T-cell (primary cell): ENCODE measurements at places on chromosomes 11 and 22. TPM values are rescaled to one million over a fixed set of nuclear protein-coding genes. Genes with fewer than 3 reads are reported as not detected.

- DNase-seq, result no peak
- H3K27ac ChIP-seq, result no peak overlapping the region
- no peak overlapping the region for H3K4me3 ChIP-seq
- no peaks in the 10 kb centered on the region for H3K27me3 ChIP-seq
These were observed 17.8 kb upstream of the TP53I11 start for GRCh38 chr11:44968510-44968909.

GRCh38 chr11:15097411-15097810, 17.3 kb upstream of the INSC start:
- no peaks in the 10 kb centered on the region for H3K36me3 ChIP-seq
- no peaks in the 10 kb centered on the region for H3K4me1 ChIP-seq
- H3K27me3 ChIP-seq, result peaks cover 10% of the 10 kb centered on the region
- DNase-seq, result no peak
- no peak overlapping the region for H3K4me3 ChIP-seq
- no peak overlapping the region for H3K27ac ChIP-seq

GRCh38 chr11:93288767-93289166, 41.8 kb upstream of the DEUP1 start:
- no peak overlapping the region for H3K4me3 ChIP-seq
- H3K27ac ChIP-seq, result no peak overlapping the region
- no peaks in the 10 kb centered on the region for H3K36me3 ChIP-seq

DNA sequence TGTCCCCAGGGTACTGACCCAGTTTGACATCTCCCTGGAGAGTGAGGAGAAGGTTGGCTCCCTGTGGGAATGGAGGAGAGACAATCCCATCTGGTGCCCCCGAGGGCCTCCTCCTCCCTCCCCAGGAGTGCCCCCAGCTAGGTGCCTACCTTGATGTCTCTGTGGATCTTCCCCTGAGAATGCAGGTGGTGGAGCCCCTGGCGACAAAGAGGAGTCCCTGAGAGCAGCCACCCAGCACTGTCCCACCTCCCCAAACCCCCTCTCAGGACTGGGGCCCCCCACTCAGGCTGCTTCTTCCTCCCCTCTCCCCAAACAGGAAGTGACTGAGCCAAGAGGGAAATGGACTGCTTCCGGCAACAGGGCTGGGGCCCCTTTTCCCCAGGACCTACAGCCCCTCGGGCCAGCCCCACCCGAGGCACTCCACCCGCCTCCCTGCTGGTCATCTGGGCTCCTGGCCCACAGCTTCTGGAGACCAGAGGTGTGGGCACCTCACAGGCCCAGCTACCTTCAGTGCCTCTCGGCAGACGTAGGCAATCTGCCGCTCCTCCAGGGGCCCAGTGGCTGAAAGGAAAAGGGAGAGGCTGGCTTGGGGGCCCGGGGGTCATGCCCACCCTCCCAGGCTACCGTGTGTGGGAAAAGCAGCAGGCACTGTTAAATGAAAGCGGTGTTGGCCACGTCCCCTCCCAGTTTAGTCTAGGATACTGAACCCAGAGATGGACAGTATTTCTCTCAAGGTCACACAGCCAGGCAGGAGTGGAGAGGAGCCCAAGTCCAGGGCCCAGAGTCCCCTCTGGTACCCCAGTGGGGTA, 1.2 kb downstream of the MAP4K2 start:
- H3K27ac ChIP-seq, result peak overlapping the region; percentile 78
- H3K4me1 ChIP-seq, result peaks cover 6% of the 10 kb centered on the region
- no peaks in the 10 kb centered on the region for H3K27me3 ChIP-seq
- H3K36me3 ChIP-seq, result peaks cover 56% of the 10 kb centered on the region

DNA sequence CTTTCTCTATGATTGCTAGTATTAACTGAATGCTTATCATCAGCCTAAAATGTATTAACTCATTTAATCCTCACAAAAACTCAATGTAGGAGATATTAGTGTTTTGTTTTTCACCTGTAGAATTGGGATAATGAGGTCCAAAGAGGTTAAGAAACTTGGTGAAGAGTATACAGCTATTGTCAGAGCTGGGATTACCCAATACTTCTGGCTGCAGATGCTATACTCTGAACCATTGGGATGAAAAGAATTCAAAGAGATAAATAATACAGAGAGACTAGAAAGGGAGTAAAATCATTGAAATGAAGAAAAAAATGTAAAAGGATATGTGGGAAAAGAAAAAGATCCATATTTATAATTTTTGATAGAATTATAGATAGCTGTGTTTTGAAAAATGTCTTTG, 137.1 kb downstream of the TRPC6 start:
- no peak overlapping the region for H3K4me3 ChIP-seq
- no peaks in the 10 kb centered on the region for H3K4me1 ChIP-seq
- DNase-seq, result no peak
- no peaks in the 10 kb centered on the region for H3K27me3 ChIP-seq

DNA sequence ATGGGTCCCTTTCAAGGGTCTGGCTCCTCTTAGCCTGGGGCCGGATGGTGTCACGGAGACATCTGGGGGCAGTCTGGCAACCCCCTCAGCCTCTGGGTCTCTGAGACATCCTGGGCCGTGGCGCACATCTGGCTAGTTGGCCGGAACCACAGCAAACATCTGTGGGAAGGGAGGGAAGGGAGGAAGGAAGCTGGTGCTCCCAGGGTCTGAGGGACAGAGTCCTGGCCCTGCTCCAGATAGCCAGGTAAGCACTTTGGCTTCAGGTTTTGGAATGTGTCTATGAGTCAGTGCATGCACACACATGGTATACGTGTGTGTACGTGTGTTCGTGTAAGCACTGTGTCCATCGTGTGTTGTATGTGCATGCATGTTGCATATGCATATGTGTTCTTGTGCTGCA, 225.1 kb downstream of the MN1 start:
- no peak for DNase-seq
- no peaks in the 10 kb centered on the region for H3K36me3 ChIP-seq
- H3K27me3 ChIP-seq, result peaks cover 38% of the 10 kb centered on the region
- no peak overlapping the region for H3K4me3 ChIP-seq
- H3K27ac ChIP-seq, result no peak overlapping the region
- no peaks in the 10 kb centered on the region for H3K4me1 ChIP-seq

DNA sequence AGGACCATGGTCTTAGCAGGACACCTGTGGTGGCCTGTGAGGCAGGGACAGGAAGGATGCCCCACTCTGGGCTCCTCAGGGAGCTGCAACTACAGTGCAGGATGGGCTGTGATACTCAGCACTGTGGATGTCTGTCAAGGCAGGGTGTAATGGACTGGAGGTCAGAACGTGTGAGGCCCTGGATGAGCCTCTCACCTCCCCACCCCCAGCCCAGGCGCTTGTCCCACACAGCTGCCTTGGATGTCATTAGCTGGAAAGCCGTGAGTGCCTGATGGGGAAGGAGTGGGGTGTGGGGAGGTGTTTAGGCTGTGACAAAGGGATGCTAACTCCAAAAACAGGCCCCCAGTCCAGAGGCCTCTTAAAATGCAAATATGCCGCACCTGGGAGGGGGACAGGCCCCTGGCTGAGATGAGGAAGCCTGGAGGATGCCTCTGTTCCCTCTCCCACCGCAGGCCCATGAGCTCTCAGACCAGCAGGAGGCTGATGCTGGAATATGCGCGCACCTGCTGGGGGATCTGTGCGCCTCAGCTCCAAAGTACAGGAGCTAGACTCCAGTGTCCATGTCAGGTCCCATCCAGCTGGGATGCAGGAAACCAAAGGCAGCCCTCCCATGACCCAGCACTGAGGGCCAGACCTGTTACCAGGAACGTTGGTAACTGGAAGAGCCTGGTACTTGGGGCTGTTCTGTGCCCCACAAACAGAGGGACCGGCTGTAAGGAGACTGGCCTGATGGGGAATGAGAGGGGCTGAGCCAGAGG, 25.1 kb downstream of the RSPH14 start:
- H3K4me3 ChIP-seq, result no peak overlapping the region
- H3K27ac ChIP-seq, result no peak overlapping the region
- DNase-seq, result no peak
- H3K27me3 ChIP-seq, result no peaks in the 10 kb centered on the region
- peaks cover 18% of the 10 kb centered on the region for H3K4me1 ChIP-seq

DNA sequence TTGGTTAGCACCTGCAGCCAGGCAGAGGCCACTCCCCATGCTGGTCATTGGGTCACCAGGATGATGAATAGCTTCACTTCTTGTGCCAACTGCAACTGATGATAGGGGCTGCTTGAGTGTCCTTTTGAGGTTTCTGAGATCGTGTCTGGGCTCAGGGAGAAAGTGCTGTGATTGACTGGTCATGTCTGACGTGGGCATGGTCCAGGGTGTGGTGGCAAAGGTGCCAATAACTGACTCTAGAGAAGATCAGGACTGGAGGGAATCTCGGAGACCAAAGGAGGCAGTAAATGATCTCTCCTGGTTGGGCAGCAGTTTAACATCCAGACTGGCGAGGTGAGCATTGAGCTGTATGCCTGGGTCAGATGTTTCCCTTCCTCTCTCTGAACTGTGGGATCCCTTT, 10.0 kb upstream of the SLC22A6 start:
- H3K27me3 ChIP-seq, result peaks cover 38% of the 10 kb centered on the region
- H3K27ac ChIP-seq, result no peak overlapping the region
- H3K36me3 ChIP-seq, result no peaks in the 10 kb centered on the region
- H3K4me3 ChIP-seq, result no peak overlapping the region
- peaks cover 4% of the 10 kb centered on the region for H3K4me1 ChIP-seq

GRCh38 chr11:122682464-122682863, 26.9 kb downstream of the UBASH3B start:
- H3K4me3 ChIP-seq, result no peak overlapping the region
- no peak overlapping the region for H3K27ac ChIP-seq
- no peaks in the 10 kb centered on the region for H3K27me3 ChIP-seq
- DNase-seq, result no peak
- H3K36me3 ChIP-seq, result no peaks in the 10 kb centered on the region

GRCh38 chr11:46248289-46249102, 29.0 kb upstream of the CREB3L1 start:
- peaks cover 15% of the 10 kb centered on the region for H3K27me3 ChIP-seq
- H3K4me1 ChIP-seq, result peaks cover 3% of the 10 kb centered on the region
- H3K36me3 ChIP-seq, result no peaks in the 10 kb centered on the region
- H3K27ac ChIP-seq, result no peak overlapping the region
- DNase-seq, result no peak

DNA sequence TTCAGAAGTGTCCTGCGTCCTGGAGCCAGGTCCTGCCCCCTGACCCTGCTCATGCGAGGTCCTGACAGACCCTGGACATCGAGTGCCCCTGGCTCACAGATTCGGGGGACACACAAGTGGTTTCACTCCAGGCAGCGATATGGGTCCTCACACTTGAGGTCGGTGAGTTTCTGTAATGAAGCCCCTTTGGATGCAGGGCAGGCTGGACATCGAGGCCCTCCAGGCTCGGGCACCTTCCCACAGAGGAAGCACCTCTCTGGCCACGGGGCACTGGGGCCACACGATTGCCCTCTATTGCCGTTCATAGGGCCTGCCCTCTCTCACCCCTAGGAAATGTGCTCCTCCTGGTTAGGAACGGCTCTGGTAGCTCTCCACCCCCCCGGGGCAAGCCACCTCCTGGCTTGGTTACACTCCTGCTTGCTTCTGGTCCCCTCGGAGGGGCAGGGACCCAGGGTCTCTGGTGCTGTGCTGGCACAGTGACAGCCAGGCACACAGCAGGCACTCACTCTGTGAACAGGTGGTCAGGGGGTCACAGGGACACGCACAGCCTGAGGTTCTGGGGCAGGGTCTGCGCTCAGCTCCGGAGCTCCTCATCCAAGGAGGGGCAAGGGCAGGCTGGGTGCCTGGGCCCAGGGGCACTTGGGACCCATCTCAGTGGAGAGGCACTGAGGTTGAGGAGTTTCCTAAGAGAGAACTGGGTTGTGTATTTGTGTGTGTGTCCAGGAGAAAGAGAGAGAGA, 907.7 kb downstream of the BRD1 start:
- H3K27me3 ChIP-seq, result peaks cover 49% of the 10 kb centered on the region
- H3K36me3 ChIP-seq, result no peaks in the 10 kb centered on the region
- DNase-seq, result no peak
- no peak overlapping the region for H3K4me3 ChIP-seq
- no peaks in the 10 kb centered on the region for H3K4me1 ChIP-seq
- no peak overlapping the region for H3K27ac ChIP-seq

Gene C11orf65
- 0.58 TPM for total RNA-seq

Gene SCT
- total RNA-seq, result not detected

Gene MAFF
- total RNA-seq, result 9.6 TPM

Gene OR6A2
- not detected for total RNA-seq

Gene ABCC8
- not detected for total RNA-seq

Gene GDPD5
- total RNA-seq, result 70.9 TPM

Gene MPEG1
- 1.4 TPM for total RNA-seq
